ENCODE measurements at places on chromosomes 4 and X. TPM values are rescaled to one million over a fixed set of nuclear protein-coding genes. Genes with fewer than 3 reads are reported as not detected.

DNA sequence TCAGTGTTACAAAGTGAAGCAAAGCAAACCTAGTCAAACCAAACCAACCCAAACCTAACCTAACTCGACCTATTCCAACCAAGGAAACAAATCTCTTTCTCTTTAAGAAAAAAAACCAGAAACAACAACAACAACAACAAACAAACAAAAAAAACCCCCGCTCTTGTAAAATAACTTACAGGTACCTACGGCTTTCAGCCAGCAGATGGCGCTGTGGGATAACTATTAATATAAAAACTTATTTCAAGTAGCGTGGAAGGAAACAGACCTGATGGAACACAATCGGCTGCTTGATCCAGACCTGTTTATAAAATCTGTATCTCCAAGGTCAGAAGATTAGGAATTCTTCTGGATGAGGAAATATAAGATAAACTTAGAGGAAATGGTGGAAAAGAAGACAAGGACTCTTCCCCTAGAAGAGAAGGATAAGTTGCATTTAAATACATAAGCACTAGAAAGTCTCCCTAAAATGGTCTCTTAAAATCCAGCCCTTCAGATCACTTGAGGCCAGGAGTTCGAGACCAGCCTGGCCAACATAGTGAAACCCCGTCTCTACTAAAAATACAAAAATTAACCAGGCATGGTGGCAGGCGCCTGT, 34.4 kb upstream of the CDKL5 start:
- no peaks in the 10 kb centered on the region for H3K36me3 ChIP-seq
- DNase-seq: peak; percentile 77
- no peak overlapping the region for H3K27ac ChIP-seq
- no peaks in the 10 kb centered on the region for H3K27me3 ChIP-seq
- H3K4me3 ChIP-seq: no peak overlapping the region
- H3K4me1 ChIP-seq: no peaks in the 10 kb centered on the region

DNA sequence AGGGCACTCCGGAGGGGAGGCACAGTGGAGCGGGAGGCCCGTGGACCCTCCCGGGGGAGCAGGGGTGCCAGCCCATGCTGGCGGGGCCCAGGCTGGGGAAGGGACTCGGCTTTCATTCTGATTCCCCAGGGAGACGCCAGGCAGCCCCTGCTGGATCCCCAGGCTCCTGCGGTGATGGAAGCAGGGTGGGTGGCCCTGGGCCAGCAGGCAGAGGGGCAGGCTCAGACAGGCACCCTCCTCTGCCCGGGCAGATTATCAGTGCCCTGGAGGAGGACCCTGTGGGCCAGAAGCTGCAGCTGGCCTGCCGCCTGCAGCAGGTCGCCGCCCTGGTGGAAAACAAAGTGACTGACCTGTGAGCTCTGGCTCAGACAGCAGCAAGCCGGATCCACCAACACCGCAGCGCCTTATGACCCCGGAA, 2.1 kb upstream of the SRPK3 start:
- H3K4me1 ChIP-seq: peaks cover 25% of the 10 kb centered on the region
- no peak overlapping the region for H3K27ac ChIP-seq
- H3K27me3 ChIP-seq: no peaks in the 10 kb centered on the region
- DNase-seq: no peak
- H3K36me3 ChIP-seq: no peaks in the 10 kb centered on the region

DNA sequence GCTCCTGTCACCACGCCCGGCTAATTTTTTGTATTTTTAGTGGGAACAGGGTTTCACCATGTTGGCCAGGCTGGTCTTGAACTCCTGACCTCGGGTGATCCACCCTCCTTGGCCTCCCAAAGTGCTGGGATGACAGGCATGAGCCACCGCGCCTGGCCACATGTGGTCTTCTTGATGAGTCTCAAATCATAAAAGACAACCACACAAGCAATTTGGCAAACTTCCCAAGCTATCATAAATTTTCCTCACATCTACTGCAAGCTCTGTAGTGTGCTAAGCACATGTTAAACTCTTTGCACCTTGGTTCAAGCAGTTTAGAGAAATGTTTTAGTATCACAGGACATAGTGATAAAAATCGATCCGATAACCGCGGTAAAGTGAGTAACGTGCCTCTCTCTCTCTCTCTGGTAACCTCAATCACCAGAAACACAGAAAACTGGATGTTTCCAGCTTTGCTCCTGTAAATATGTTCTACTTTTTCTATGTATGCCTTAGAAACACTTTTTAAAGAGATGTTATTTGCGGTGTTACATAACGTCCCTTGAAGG, 256.8 kb downstream of the DHRSX start:
- no peaks in the 10 kb centered on the region for H3K4me1 ChIP-seq
- H3K27ac ChIP-seq: no peak overlapping the region
- DNase-seq: no peak
- H3K27me3 ChIP-seq: no peaks in the 10 kb centered on the region

GRCh38 chr4:8914461-8915171, 43.0 kb upstream of the HMX1 start:
- H3K27ac ChIP-seq: no peak overlapping the region
- peak; percentile 77 for DNase-seq
- no peak overlapping the region for H3K4me3 ChIP-seq
- H3K4me1 ChIP-seq: peaks cover 3% of the 10 kb centered on the region
- peaks cover 47% of the 10 kb centered on the region for H3K27me3 ChIP-seq

GRCh38 chr4:7392438-7393421, 42.0 kb downstream of the PSAPL1 start:
- DNase-seq: no peak
- H3K4me1 ChIP-seq: no peaks in the 10 kb centered on the region
- peaks cover 12% of the 10 kb centered on the region for H3K27me3 ChIP-seq
- no peak overlapping the region for H3K4me3 ChIP-seq
- H3K27ac ChIP-seq: no peak overlapping the region

GRCh38 chrX:97315939-97316338, 432.2 kb downstream of the RPA4 start:
- no peaks in the 10 kb centered on the region for H3K36me3 ChIP-seq
- no peak for DNase-seq
- no peak overlapping the region for H3K27ac ChIP-seq
- no peak overlapping the region for H3K4me3 ChIP-seq
- no peaks in the 10 kb centered on the region for H3K27me3 ChIP-seq

DNA sequence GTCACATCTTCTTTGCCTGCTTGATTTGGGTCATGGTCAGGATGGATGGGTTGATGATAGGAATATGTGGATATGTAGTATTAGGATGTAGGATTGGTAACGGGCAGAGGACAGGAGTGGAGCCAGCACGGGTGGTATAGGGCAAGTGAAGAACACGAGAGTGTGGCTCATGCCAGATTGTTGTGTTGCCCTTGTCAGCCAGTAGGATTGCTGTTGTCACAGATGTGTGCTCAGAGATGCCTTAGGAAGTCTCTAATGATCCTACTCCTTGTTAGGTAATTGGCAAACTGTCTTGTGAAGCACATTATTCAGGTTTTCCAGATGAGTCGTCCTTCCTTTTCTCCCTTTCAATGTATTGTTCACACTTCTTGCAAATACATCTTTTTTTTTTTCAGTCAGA, 5.5 kb downstream of the ATP10D start:
- no peaks in the 10 kb centered on the region for H3K36me3 ChIP-seq
- H3K27ac ChIP-seq: no peak overlapping the region
- DNase-seq: no peak
- H3K4me3 ChIP-seq: no peak overlapping the region

VSIG4 gene
- 8.7 TPM for total RNA-seq

FAM241A gene
- total RNA-seq: 3.7 TPM

PNMA5 gene
- total RNA-seq: not detected

C4orf36 gene
- 0.83 TPM for total RNA-seq

- DNase-seq: no peak
- H3K27ac ChIP-seq: no peak overlapping the region
- peaks cover 13% of the 10 kb centered on the region for H3K4me1 ChIP-seq
Observed at GRCh38 chrX:112677167-112677566, 2.6 kb downstream of the LHFPL1 start.

All from suprapubic skin (tissue), 4 donors.